CD4-positive, alpha-beta T cell treated with Interleukin-15 for 1 hour (primary cell): ENCODE measurements at places on chromosomes 12 and 14.

GRCh38 chr12:26690601-26691000 lies 142.4 kb downstream of the ITPR2 start:
- no peak for DNase-seq

DNA sequence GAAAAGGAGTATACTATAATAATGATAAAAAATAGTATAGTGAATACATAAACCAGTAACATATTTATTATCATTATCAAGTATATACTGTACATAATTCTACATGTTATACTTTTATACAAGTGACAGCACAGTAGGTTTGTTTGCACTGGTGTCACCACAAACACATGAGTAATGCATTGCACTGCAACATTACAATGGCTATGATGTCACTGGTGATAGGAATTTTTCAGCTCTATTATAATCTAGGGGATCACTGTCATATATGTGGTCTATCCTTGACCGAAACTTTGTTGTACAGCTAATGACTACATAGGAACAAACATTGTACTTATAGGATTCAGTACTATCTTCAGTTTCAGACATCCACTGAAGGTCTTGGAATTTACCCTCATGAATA lies 165.8 kb upstream of the SYT1 start:
- no peak for DNase-seq

- DNase-seq, result no peak
Measured at GRCh38 chr12:52013626-52014310, 7.0 kb downstream of the TAMALIN start.

- no peak for DNase-seq
Measured at GRCh38 chr12:39272871-39273655, 169.9 kb downstream of the KIF21A start.

GRCh38 chr14:71720978-71721624 lies 211.1 kb upstream of the RGS6 start:
- no peak for DNase-seq

GRCh38 chr14:67018720-67019119 lies 170.5 kb upstream of the GARIN2 start:
- DNase-seq, result no peak

DNA sequence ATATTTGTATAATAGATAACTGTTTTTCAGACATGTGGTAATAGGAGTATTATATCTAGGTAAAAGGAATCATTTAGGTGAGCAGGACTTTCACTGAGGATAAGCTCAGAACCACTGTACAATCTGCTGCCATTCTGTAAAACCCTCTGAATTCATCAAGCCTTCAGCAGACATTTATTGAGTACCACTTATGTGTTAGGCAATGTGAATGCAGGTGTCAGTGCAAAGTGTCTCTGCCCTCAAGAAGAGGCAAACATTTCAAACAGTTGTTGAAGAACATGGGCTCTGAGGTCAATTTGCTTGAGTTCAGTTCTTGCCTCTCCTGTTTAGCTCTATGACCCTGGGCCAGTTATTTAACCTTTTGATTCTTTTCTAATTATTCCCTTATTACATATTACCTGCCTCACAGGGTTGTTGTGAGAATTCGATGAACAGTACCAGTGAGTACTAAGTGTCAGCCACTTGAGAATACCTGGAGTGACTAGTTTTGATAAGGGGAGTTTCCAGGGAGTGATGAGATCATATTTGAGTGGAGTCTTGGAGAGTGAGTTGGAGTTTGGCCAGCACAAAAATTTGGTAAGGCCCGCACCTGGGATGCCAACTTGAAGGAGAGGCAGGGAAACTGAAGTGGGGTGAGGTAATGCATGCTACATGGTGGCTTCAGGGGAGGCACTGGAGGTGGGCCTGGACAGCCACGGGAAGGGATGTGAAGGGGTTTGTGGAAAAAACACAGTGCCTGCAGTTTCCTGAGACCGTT lies 33.7 kb downstream of the RASSF8 start:
- no peak for DNase-seq

DNA sequence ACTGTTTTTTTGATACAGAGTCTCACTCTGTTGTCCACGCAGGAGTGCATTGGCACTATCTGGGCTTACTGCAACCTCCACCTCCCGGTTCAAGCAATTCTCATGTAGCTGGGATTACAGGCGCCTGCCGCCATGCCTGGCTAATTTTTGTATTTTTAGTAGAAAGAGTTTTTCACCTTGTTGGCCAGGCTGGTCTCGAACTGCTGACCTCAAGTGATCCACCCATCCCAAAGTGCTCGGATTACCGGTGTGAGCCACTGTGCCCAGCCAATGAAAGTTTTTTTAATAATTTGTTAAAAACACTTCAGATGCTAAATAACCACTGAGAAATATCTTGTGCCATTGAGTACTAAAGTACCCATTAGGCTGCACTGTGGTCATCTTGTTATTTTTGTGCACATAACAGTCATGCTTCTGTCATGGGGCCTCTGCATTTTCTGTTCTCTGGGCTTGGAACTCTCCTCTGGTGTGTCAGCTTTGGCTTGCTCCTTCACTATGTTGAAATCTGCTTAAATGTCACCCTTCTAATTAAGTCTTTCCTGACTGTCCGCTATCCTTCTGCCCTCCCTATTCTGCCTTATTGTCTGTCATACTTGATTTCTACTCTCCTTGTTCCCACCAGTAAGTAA lies 105.1 kb downstream of the KTN1 start:
- DNase-seq, result no peak

- no peak for DNase-seq
Measured at GRCh38 chr14:96146131-96146771, 58.4 kb upstream of the BDKRB2 start.

DNA sequence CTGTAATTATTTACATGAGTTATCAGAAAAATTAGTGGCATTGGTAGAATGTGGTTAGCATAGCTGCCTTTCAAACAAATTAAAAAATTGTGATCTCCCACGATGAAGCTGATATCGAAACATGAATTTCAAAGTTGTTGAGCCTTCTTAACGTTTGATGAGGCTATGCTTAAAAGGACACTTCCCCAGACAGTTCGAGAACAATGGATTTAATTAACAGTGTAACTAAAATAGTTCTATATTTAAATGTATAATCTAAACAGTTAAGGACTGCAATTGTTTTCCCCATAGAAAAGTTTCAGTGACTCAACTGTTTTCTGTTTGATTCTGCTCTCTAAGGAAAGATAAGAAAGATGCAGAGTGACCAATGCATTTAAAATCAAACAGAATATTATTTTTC lies 1.6 kb downstream of the CLEC2B start:
- no peak for DNase-seq

DNA sequence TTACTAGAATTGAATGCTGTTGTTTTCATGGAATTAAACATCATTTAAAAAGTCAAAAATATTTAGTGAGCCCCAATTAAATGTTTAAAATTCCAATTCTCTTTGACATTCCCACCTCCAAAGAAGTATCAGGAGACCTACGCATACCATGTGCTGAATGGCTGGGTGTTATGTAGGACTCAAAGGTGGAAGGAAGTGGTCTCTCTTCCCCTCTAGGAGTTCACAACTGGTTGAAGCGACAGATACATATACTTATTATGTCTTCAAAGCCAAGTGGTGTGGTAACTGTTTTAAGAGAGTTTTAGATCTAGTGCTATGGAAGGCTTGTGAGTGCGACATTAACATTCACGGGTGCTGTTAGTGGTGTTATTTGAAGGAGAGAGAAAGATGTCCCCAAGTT lies 464.0 kb downstream of the ATP23 start:
- DNase-seq, result no peak

GRCh38 chr12:10563966-10564365 lies 49.4 kb downstream of the MAGOHB start:
- DNase-seq, result no peak

DNA sequence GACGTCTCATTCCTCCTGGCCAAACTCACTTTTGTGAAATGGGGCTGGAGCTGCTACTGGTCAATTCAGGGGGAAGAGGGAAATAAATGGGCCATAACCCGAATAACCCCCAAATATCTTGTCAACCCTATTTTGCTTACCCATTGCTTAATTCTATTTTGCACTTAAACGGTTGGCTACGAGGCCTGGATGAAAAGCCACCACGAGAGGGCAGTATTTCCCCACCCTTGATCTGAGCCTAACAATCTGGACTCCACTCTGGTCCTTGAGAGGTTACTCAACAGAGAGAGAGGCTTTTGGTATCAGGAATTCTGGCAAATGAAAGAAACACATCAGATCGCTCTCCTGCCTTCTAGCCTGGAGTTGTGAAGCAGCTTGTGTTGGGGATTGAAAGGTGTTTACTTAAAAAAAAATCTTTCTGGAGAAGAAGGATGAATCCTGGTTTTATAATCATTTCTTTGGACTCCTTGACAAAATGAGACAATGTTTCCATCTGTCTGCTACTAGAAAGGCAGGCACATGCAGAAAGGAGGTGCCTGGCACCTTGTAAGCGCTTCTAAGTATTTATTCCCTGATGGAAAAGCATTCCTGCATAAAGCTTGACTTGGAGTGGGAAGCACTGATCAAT lies 22.4 kb upstream of the FBXO21 start:
- DNase-seq, result peak; percentile 31
